ENCODE measurements at places on chromosomes 3 and 15.

- DNase-seq: no peak
Measured at GRCh38 chr3:126539558-126540250, 15.7 kb downstream of the CHST13 start.

GRCh38 chr3:83843716-83844115, 1115.1 kb upstream of the CADM2 start:
- DNase-seq: no peak

GRCh38 chr3:23209747-23210487, 6.8 kb downstream of the UBE2E2 start:
- DNase-seq: no peak

- DNase-seq: no peak
Measured at GRCh38 chr3:52385157-52385556, 59.7 kb downstream of the SEMA3G start.

DNA sequence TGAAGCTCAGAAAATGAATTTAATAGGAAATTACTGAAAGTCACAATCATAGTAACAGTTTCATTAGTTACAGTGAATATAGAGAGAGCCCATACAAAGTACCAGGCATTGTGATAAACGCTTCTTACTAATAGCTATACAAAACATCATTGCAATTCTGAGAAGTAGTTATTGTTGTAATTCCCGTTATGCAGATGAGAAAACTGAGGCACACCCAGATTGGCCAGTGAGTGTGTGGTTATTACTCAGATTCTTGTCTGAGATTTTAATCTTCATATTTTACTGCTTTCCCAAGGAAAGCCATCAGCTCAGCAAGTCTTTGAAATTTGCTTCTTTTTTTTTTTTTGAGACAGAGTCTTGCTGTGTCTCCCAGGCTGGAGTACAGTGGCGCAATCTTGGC, 14.3 kb downstream of the FLNB start:
- no peak for DNase-seq
